H9 (cell line): ENCODE measurements at places on chromosomes 1 and 21. TPM values are rescaled to one million over a fixed set of nuclear protein-coding genes. Genes with fewer than 3 reads are reported as not detected.

DNA sequence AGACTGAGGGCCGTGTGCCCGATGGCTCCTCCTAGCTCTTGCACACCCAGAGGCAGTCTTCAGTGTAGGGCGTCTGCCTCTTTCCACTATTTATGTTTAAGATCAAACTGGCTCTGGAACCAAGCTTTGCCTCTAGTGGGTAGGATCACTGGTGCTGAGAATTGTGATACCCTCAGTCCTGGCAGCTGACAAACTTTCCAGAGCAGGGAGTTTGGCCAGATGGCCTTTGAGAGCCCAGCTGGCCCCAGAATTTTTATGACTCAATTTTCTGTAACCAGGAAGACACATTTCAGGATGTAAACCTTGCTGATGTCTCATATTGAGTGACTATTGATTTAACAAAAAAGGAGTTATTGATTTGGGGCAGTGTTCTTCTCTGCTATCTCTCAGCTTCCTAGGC lies 6.7 kb downstream of the COQ8A start:
- H3K27me3 ChIP-seq = no peaks in the 10 kb centered on the region
- H3K27ac ChIP-seq = no peak overlapping the region
- no peak overlapping the region for H3K4me3 ChIP-seq
- DNase-seq = no peak
- H3K36me3 ChIP-seq = peaks cover 5% of the 10 kb centered on the region

- no peaks in the 10 kb centered on the region for H3K27me3 ChIP-seq
- H3K36me3 ChIP-seq = no peaks in the 10 kb centered on the region; the same call in 2 of the 3 replicates
- H3K27ac ChIP-seq = no peak overlapping the region
- DNase-seq = no peak
Measured at GRCh38 chr21:31190516-31190915, 152.2 kb upstream of the KRTAP19-8 start.

The ZMYND12 gene
- 0.42 and 0.55 TPM in 2 replicates for total RNA-seq

The RGS8 gene
- 0.07 TPM in 1 of 2 replicates, not detected in the other for total RNA-seq

The PLEKHA6 gene
- 1.6 and 2.1 TPM in 2 replicates for total RNA-seq

- no peak for DNase-seq
- H3K27ac ChIP-seq = no peak overlapping the region
- no peaks in the 10 kb centered on the region for H3K27me3 ChIP-seq
- H3K4me1 ChIP-seq = peaks cover 24% of the 10 kb centered on the region
- H3K4me3 ChIP-seq = no peak overlapping the region
- peaks cover 1% of the 10 kb centered on the region; the same call in 2 of the 3 replicates for H3K36me3 ChIP-seq
Measured at GRCh38 chr1:229228522-229228921, 42.4 kb upstream of the RAB4A start.

GRCh38 chr1:157916887-157917570 lies 75.4 kb upstream of the CD5L start:
- no peak overlapping the region for H3K27ac ChIP-seq
- H3K36me3 ChIP-seq = no peaks in the 10 kb centered on the region
- no peaks in the 10 kb centered on the region for H3K4me1 ChIP-seq
- H3K27me3 ChIP-seq = no peaks in the 10 kb centered on the region
- DNase-seq = no peak

GRCh38 chr1:225877580-225877979 lies 4.6 kb downstream of the TMEM63A start:
- peak; percentile 75 for DNase-seq
- H3K27me3 ChIP-seq = no peaks in the 10 kb centered on the region
- no peak overlapping the region for H3K27ac ChIP-seq
- H3K4me3 ChIP-seq = no peak overlapping the region
- peaks cover 10% of the 10 kb centered on the region; the same call in 1 of the 2 replicates for H3K4me1 ChIP-seq

The LIPI gene
- total RNA-seq = not detected in 2 replicates

GRCh38 chr1:34865573-34865972 lies 6.0 kb upstream of the SMIM12 start:
- no peaks in the 10 kb centered on the region for H3K36me3 ChIP-seq
- no peak for DNase-seq
- peak overlapping the region; percentile 55 for H3K4me3 ChIP-seq
- H3K27me3 ChIP-seq = no peaks in the 10 kb centered on the region
- H3K4me1 ChIP-seq = no peaks in the 10 kb centered on the region
- no peak overlapping the region for H3K27ac ChIP-seq

- no peak overlapping the region for H3K27ac ChIP-seq
- no peak overlapping the region for H3K4me3 ChIP-seq
- no peaks in the 10 kb centered on the region for H3K4me1 ChIP-seq
- DNase-seq = no peak
Measured at GRCh38 chr1:181187337-181188126, 99.0 kb downstream of the IER5 start.

- peaks cover 6% of the 10 kb centered on the region for H3K4me1 ChIP-seq
- no peak overlapping the region for H3K27ac ChIP-seq
- H3K27me3 ChIP-seq = no peaks in the 10 kb centered on the region
- no peak for DNase-seq
- H3K4me3 ChIP-seq = no peak overlapping the region
Measured at GRCh38 chr1:100322436-100323211, 29.7 kb upstream of the CDC14A start.

The ANKRD35 gene
- 0.18 and 0.28 TPM in 2 replicates for total RNA-seq

- H3K36me3 ChIP-seq = no peaks in the 10 kb centered on the region
- H3K4me3 ChIP-seq = no peak overlapping the region
- no peaks in the 10 kb centered on the region for H3K4me1 ChIP-seq
- no peaks in the 10 kb centered on the region for H3K27me3 ChIP-seq
- DNase-seq = no peak
Measured at GRCh38 chr1:194078765-194079164, 892.4 kb upstream of the B3GALT2 start.

- no peaks in the 10 kb centered on the region for H3K36me3 ChIP-seq
- no peak overlapping the region for H3K4me3 ChIP-seq
- peaks cover 7% of the 10 kb centered on the region for H3K4me1 ChIP-seq
- DNase-seq = peak; percentile 86
Measured at GRCh38 chr1:204258213-204259115, 44.7 kb upstream of the GOLT1A start.

DNA sequence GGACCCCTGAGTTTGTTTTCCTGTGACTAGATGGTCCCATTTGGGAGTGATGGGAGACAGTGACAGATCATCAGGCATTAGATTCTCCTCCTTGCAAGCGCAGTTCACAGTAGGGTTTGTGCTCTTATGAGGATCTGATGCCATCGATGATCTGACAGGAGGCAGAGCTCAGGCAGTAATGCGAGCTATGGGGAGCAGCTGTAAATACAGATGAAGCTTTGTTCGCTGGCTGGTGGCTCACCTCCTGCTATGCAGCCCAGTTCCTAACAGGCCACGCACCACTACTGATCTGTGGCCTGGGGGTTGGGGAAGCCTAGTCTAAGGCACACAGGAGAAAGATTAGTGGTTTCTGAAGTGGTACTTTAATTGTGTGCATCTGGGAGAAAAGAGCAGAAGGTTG lies 7.1 kb upstream of the PLPP3 start:
- peaks cover 3% of the 10 kb centered on the region; the same call in 1 of the 3 replicates for H3K36me3 ChIP-seq
- H3K27ac ChIP-seq = no peak overlapping the region
- no peak overlapping the region for H3K4me3 ChIP-seq

DNA sequence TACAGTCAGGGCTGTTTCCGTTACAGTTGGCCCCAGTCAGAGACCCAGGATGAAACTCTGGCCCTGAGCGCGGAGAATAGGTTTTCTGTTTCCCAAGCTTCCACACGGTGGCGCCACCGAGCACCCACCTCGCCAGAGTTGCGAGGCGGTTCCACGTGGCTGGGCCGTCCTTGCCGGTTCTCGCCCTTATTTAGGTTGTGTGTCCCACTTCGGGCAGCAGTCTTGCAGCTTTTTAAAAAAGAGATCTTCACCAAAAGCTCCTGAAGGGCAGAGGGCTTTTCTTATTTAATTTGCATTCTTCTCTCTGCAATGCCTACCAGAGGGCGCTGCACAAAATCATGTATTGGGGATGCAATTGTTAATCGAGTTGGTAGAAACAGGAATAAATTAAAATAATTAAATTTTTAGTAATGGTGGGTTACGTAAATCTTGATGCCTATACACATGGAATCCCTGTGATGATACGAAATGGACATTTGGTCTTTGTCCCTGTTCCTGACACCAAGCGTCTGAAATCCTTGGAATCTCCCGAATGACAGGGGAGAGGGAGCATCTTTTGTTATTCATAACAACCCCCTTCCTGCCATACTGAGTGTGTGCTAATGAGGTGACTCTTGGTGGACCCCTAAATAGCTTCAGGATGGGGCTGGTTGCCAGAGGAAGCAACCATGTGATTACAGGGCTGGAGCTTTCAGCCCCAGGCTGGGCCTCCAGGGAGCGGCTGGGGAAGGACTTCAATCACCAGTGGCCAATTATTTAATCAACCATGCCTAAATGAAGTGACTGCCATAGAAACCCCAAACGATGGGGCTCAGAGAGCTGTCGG lies 5.6 kb upstream of the S100A7 start:
- H3K4me1 ChIP-seq = no peaks in the 10 kb centered on the region
- 0 out of 2 replicates have a peak, but pooled peaks cover 4% of the 10 kb centered on the region for H3K36me3 ChIP-seq
- no peak overlapping the region for H3K27ac ChIP-seq
- peak; percentile 81 for DNase-seq
- no peak overlapping the region; the same call in 2 of the 3 replicates for H3K4me3 ChIP-seq

GRCh38 chr1:234408757-234409156 lies 35.5 kb downstream of the COA6 start:
- no peak overlapping the region for H3K27ac ChIP-seq
- no peak for DNase-seq
- H3K36me3 ChIP-seq = peaks cover under 1% of the 10 kb centered on the region; the same call in 1 of the 3 replicates
- no peak overlapping the region for H3K4me3 ChIP-seq
- no peaks in the 10 kb centered on the region for H3K27me3 ChIP-seq

DNA sequence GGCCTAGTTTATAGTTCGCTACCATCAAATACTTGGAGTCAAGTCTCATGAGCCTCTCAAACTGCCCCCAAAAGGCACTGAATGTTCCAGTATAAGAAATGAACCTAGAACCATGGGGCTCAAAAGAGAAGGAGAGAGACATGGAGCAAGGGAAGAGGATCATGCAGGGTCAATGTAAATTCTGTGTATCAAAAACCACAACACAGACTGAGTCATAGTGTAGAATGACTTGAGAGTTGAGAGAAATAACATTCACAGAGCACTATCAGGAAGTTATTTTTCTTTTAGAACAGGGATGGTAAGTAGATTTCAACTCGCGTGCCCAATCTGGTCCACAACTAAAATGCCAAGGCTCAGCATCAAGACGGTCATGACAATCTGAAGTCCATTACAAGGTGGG lies 59.8 kb downstream of the GNG12 start:
- H3K36me3 ChIP-seq = no peaks in the 10 kb centered on the region
- no peak overlapping the region for H3K27ac ChIP-seq
- no peaks in the 10 kb centered on the region for H3K27me3 ChIP-seq
- H3K4me3 ChIP-seq = no peak overlapping the region
- H3K4me1 ChIP-seq = no peaks in the 10 kb centered on the region
